Esophagus mucosa (tissue), 1 donor: ENCODE measurements at places on chromosomes 7 and 10. TPM values are rescaled to one million over a fixed set of nuclear protein-coding genes. Genes with fewer than 3 reads are reported as not detected.
A peak's percentile ranks its signal among the peaks of the same experiment; 100 is the strongest.

UCN3 gene
- total RNA-seq, result not detected

SPDYE5 gene
- total RNA-seq, result not detected

GRCh38 chr7:155469311-155470185 lies 11.6 kb downstream of the EN2 start:
- no peak for ATAC-seq

- no peak for ATAC-seq
These were observed 71.2 kb downstream of the AOAH start for GRCh38 chr7:36653008-36653662.

DNA sequence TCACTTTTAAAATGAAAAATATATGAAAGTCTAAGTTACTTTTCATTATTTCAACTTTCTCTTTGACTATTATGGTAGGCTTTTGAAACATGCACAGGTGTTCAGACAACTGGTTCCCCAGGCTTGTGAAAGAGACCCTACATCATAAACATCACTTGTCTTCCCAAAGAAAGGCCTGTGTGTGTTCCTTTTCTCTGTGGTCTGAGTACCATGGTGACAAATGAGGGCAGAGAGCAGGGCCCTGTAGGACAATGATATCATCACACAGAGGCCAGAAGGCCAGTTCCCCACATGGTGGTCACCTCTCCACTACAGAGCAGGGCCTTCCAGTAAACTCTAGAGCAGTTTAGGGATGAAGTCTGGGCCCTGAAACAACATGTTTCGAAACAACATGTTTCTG lies 288.8 kb downstream of the USP6NL start:
- ATAC-seq, result no peak

GRCh38 chr7:135389971-135390370 lies 119.9 kb downstream of the CNOT4 start:
- ATAC-seq, result no peak

DNA sequence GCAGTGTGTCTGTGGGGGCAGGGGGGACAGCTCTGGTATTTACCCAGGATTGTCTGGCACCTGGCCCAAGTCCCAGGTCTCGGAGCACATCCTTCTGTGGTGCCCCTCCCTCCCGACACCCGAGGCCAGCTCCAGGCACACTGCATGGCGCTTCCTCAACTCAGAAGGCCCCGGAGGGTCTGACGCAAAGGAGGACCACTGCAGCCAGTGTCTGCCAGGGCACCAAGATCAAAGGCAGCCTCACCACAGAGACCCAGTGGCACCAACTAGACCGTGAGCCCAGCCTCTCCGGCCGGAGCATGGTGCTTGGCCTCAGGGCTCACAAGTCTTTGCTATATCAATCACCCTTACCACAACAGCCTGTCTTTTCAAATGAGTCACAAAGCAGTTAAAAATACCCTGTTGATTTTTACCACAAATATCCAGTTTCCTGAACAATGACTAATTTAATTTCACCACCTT lies 99.3 kb upstream of the DDC start:
- peak; percentile 49 for ATAC-seq

- ATAC-seq, result no peak
These were observed at the start of gene ADCY1 for GRCh38 chr7:45573661-45574415. TSS of gene ADCY1 (plus strand) at chr7:45574368. CDS start at chr7:45574544, 176 bp downstream.

DNA sequence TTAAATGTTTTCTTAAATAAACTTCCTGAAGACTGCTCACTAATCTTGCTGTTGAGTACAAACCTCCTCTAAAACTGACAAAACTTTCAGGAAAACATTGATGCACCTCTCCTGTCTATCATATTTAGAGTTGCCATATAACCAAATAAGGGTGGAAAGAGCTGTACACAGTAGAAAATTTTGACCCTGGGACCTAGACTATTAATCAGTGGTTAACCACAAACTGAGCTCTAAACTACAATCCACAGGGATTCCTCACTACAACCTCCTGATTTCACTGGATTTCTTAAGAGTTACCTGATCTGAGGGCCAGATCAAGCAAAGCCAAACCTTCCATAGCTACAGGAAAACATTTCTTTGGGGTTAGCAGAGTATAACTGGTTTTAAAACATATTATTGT lies 39.9 kb upstream of the WNT16 start:
- ATAC-seq, result no peak

GRCh38 chr7:41855798-41856197 lies 152.9 kb upstream of the INHBA start:
- ATAC-seq, result no peak

GRCh38 chr10:128095027-128095752 lies 31.0 kb downstream of the MKI67 start:
- ATAC-seq, result no peak
